ENCODE measurements at places on chromosomes 16 and 17.
A peak's percentile ranks its signal among the peaks of the same experiment; 100 is the strongest.

GRCh38 chr17:64426596-64426995 lies 22.3 kb upstream of the MILR1 start:
- DNase-seq, result no peak

DNA sequence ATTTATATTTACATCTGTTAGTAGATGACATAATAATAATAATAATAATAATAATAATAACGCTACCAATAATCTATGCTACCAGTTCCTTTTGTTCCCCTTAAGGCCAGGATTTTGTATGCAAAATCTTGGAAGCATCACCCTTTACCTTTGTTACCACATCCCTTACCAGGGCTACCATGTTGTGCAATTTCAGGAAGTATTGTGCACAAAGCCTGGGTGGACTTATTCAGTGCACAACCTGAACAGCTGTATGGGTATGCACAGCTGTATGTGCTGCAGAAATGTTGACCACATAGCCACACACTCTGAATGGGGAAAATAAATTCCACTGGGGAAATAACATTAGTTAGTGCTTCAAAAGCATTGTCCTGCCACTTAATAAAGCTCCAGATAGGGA lies 19.9 kb upstream of the CALB2 start:
- no peak for DNase-seq

GRCh38 chr17:80780381-80781198 lies 211.1 kb upstream of the CHMP6 start:
- DNase-seq, result no peak

DNA sequence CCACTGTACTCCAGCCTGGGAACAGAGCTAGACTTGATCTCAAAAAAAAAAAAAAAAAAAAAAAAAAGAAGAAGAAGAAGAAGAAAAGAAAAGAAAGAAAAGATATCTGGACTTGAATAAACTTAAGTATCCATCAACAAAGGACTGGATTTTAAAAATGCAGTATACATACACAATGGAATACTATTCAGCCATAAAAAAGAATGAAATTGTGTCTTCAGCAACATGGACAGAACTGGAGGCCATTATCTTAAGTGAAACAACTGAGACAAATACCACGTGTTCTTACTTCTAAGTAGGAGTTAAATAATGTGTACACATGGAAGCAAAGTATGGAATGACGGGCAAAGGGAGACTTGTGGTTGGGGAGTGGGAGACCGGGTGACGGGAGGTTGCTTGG lies 40.1 kb upstream of the MNT start:
- no peak for DNase-seq

- DNase-seq, result no peak
Observed at GRCh38 chr16:19329932-19330331, 44.4 kb downstream of the CLEC19A start.

DNA sequence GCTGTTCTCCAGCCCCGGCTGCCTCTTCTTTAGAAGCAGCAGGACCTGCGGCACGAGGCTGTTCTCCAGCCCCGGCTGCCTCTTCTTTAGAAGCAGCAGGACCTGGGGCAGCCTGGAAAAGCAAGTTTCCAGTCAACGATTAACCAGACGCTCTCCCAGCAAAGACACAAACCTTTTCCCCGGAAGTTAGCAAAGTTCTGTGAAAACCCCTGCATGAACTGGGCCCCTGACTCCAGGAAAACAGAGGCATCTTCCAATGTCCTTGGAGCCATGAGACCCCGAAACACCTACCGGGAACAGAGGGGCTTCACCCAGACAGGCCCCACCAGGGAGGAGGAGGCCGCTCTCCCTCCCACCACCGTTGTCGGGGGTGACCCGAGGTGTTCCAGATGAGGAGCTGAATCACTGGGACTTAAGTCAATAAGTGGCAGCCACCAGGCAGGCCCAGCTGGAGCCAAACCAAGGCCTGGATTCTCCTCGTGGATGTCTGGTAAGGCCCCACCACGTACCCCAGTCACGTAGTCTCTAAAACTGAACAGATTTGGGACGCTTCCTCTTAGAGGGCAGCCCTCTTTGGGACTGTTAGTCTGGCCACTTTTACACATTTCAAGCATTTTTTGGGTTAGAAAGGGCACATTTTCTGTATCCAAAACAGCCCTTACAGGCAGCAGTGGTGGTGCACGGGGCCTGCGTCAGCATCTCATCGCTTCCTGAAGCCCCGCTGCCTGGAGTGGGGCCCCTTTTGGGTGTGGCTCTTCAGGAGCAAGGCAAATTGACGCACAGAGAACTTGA lies at the start of gene RPH3AL:
Gene RPH3AL (minus strand): TSS at position 387 of the 792 bp plus-strand sequence. CDS start 25,264 bp downstream, outside the sequence.
- no peak for DNase-seq

DNA sequence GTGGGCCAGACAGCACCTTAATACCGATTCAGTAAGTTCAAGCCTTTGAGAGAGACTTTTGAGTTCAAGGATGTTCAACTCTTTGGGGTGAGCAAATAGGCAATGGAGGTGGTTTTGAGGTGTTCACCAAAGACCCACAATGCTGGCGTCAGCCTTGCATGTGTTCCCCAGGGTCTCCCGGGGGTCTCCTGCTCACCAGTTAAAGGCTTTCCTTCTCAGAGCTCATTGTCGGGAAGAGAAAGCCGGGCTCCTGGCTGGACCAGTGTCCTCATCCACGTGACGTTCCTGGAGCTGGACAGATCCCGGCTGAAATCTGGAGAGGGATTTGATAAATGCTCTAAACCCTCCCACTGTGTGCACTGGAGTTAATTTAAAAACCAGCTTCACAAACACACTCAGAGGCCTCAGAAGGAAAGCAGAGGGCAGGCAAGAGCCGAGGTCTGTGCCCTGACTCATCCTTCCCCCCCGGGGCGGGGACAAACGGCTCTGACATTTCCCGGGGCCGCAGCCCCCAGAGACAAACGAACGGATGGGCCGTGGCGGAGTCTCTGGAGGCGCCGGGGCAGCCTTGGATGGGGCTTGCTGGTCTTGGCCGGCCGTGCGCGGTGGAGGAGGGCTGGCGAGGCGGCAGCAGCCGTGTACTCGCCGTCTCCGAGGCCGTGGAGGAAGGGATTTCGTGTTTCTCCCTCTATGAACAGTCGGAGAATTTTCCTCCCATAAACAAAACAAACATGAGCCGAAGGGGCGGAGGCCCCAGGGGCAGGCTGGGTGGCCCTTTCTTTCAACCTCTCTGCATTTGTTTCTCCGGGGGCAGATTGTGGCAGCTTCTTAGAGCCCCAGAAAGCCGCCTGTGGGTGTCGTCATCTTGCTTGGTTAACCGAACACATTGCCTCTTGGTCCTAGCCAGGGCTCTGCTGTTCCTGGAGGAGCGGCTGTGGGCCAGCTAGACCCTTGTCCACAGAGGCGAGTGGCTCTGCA lies 94.2 kb downstream of the NTN1 start:
- DNase-seq, result no peak

- DNase-seq, result no peak
Observed at GRCh38 chr17:76405607-76405966, 21.2 kb downstream of the SPHK1 start.

GRCh38 chr16:81515721-81516120 lies 71.1 kb downstream of the CMIP start:
- DNase-seq, result no peak

GRCh38 chr16:12462426-12463280 lies 341.0 kb downstream of the CPPED1 start:
- DNase-seq, result peak; percentile 60

- no peak for DNase-seq
Observed at GRCh38 chr16:68563631-68564381, 24.7 kb downstream of the ZFP90 start.

DNA sequence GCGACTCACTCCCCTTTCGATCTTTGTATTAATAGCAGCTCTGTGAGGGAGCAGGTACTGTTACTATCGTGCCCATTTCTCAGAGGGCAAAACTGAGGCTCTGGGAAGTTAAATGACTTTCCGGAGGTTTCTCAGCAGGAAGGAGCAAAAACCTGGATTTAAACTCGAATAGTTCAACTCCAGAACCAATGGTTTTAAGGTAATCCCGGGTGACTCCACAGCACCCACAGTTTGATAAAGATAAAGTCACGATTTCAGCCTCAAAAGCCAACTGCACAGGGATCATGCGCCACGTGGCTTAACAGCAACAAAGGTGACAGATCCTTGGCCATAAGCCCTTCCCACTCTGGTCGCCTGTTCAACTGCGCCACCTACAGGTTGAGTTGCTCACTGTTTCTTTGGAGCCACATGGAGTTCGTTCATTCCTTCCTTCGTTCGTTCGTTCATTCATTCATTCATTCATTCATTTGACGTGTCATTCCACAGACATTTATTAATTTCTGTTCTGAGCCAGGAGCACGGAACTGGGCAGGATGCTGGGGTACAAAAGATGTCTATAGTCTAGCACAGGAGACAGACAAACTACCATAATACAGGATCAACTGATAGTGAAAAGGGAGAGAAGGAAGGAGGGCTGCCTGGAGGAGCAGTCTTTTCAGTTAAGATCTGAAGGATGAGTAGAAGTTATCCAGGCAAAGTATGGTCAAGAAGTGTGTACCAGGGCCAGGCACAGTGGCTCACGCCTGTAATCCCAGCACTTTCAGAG lies 134.8 kb downstream of the HS3ST2 start:
- DNase-seq, result peak; percentile 9
